CD4-positive, alpha-beta T cell (primary cell): ENCODE measurements at places on chromosomes 1 and 21. TPM values are rescaled to one million over a fixed set of nuclear protein-coding genes. Genes with fewer than 3 reads are reported as not detected.
A peak's percentile ranks its signal among the peaks of the same experiment; 100 is the strongest.

KCNJ6 gene
- total RNA-seq, result not detected

PAQR6 gene
- 3.6 TPM for total RNA-seq

MANEAL gene
- 0.33 TPM for total RNA-seq

LRRC38 gene
- not detected for total RNA-seq

FASLG gene
- 0.11 TPM for total RNA-seq

PADI1 gene
- not detected for total RNA-seq

GRCh38 chr1:230073371-230074035 lies 6.5 kb downstream of the GALNT2 start:
- DNase-seq, result no peak
- H3K27ac ChIP-seq, result no peak overlapping the region
- no peak overlapping the region for H3K4me3 ChIP-seq
- H3K27me3 ChIP-seq, result no peaks in the 10 kb centered on the region

DNA sequence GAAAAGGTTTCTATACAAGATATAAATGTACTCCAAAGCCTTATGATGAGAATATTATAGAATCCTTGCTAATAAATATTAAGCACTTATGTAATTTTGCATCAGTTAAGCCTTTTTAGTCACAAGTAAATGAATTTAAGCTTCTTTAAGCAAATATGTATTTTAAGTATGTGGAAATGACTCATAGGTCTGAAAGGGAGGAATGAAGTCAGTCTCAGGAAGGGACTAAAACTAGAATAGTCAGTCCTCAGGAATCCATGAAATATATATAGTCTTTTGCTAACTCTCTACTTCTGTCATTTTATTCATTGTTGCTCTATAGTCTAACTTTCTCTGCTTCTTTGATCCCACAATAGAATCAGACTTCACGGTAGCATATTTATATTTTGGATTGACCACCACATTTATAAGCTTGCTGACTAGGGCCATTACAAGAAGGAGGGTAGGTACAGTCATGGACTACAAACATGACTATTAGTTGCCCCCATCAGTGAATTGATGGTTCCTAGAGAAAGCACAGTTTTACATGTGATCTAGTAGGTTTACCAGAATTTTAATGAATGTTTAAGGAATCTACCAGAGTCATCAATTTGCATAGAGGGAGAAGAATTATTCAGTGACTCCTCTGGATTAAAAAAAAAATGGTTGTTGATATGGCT lies 20.2 kb upstream of the RABGGTB start:
- no peak for DNase-seq
- H3K27ac ChIP-seq, result no peak overlapping the region
- peaks cover 5% of the 10 kb centered on the region for H3K36me3 ChIP-seq

DNA sequence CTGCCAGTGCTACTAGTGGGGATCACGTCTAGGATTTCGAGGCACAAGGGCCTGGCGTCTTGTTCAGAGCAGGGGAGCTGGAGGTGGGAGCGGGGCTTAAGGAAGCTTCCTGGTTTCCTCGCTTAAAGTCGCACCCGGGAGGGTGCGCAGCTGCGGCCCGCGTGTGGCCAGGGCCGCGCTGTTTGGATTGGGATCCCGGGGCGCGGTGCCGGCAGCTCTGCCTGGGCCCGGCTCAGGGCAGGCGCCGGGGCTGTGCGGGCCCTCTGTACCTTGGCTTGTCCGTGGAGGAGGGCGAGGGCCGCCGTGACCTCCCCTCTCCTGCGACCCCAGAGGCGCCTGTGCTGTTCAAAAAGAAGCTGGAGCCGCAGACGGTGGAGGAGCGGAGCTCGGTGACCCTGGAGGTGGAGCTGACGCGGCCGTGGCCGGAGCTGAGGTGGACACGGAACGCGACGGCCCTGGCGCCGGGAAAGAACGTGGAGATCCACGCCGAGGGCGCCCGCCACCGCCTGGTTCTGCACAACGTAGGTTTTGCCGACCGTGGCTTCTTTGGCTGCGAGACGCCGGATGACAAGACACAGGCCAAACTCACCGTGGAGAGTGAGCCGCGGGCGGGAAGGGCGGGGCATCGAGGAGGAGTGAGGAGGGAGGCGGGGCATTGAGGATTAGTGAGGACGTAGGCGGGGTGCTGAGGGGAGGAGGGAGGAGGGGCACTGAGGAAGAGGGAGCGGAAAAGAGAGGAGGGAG lies 67.8 kb downstream of the OBSCN start:
- peaks cover 27% of the 10 kb centered on the region for H3K4me1 ChIP-seq
- peak; percentile 97 for DNase-seq
- H3K4me3 ChIP-seq, result peak overlapping the region; percentile 75
- no peaks in the 10 kb centered on the region for H3K27me3 ChIP-seq
- peaks cover 10% of the 10 kb centered on the region for H3K36me3 ChIP-seq

GRCh38 chr1:168287237-168287664 lies 6.6 kb downstream of the TBX19 start:
- H3K4me3 ChIP-seq, result no peak overlapping the region
- H3K36me3 ChIP-seq, result no peaks in the 10 kb centered on the region
- DNase-seq, result no peak
- no peaks in the 10 kb centered on the region for H3K27me3 ChIP-seq
- H3K4me1 ChIP-seq, result no peaks in the 10 kb centered on the region
- H3K27ac ChIP-seq, result no peak overlapping the region

DNA sequence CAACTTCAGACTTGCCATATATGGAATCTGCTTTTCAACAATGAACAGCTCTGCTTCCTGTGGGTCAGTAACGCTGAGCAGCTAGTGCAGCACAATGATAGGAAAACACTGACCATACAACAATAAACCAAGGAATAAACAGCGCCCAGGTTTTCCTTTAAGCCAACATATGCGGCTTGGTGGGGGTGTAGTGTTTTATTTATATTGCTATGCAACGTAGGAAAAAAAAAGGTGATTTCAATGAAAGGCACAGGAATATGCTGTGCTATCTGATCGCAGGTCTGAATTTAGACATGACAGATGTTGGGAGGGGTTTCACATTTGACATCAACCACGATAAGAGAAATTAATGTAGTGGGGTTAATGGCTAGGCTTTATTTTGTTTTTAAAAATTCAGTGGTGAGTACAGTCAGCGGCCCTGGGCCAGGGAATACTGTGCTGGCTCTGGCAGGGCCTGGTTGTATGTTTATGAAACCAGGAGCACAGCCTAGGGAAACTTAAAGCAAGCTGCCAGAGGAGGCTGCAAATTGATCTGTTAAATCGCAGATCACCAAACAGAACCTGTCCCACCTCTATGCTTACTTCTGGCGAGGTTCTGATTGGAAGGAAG lies 4.3 kb downstream of the TSPAN2 start:
- no peaks in the 10 kb centered on the region for H3K27me3 ChIP-seq
- no peak for DNase-seq
- peaks cover 38% of the 10 kb centered on the region for H3K4me1 ChIP-seq
- peak overlapping the region; percentile 27 for H3K27ac ChIP-seq

DNA sequence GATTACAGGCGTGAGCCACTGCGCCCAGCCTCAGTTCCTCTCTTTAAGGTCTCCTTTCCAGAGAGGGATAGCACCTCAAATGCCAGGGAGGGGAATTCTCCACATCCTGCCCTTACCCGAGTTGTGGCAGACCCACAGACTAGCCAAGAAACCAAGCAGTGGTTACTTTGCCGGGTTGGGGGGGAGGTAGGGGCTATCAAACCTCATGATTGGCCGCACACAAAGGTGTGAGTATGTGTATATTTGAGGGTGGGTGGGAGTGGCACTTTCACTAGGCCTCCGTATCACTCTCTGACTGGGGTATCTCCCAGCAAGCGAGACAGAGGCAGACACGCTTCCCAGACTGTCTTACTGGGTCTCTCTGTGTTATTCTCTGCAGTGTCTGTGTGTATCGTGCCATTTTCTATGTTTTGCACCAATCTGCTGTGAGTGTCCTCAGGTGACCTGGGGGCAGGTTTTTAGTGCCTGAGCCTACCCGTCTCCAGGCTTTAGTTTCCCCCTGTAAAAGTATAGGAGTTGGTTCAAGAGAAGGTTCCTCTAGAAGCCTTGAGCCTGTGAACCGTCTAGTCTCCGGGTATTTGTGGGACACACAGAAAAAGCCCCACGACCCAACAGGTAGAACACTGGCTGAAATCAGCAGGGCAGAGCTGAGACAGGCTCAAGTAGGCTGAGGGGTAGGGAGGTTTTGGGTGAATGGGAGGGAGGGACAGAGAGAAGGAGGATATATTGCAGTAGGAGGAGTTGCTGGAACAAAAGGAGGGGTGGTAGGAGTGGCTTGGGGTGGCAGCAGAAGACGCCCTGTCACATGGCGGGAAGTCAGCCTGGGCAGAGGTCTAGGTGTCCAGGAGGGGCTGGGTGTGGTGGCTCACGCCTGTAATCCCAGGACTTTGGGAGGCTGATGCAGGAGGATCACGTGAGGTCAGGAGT lies 10.3 kb downstream of the LMNA start:
- H3K4me3 ChIP-seq, result no peak overlapping the region
- no peaks in the 10 kb centered on the region for H3K27me3 ChIP-seq
- H3K27ac ChIP-seq, result peak overlapping the region; percentile 41
- no peaks in the 10 kb centered on the region for H3K36me3 ChIP-seq

DNA sequence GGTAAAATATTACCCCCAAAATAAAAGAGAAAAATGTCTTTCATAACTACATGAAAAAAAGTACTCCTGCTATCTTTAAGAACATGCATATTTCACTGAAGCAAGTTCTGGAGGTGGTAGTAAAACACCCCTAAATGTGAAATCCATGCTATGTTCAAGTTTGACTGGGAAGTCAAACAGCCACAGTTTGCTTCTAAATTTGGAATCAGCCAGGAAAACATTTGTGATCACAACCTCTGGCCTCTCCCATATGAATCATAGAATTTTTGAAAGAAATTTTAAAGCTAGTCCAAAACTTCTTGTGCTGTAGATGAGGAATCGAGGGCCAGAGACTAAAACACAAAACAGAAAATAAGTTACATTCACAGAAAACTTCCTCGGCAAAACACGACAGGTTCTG lies 6.6 kb downstream of the SORT1 start:
- no peak for DNase-seq
- no peak overlapping the region for H3K27ac ChIP-seq
- H3K4me3 ChIP-seq, result no peak overlapping the region
- no peaks in the 10 kb centered on the region for H3K4me1 ChIP-seq
- H3K36me3 ChIP-seq, result no peaks in the 10 kb centered on the region
- H3K27me3 ChIP-seq, result peaks cover 18% of the 10 kb centered on the region

DNA sequence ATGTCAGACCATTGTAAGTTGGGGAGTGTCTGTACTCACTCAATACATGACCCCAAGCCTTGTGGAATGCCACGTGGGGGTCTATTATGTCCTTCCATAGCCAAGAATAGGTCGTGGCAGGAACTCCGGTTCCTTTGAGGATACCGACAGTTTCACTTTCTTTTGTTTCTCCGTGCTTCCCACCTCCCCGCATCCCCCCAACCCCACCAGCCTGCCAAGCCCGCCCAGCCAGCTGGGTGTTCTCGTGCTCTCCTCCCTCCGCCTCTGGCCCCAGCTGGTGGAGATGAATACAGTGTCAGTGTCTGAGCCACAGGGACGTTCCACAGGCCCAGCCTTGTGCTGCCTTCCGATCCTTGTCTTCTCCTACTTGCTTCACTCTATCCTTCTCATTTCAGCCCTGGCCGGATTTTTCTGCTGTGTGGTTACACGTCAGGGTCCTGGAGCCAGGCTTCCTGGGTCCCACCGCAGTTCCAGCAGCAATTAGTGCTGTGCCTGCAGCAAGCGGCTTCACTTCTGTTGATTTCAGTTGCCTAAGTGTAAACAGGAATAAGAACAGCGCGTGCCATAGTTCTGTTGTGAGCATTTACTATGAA lies 4.1 kb upstream of the AGTRAP start:
- peaks cover 62% of the 10 kb centered on the region for H3K4me1 ChIP-seq
- no peak for DNase-seq
- H3K27me3 ChIP-seq, result no peaks in the 10 kb centered on the region
- peak overlapping the region; percentile 42 for H3K4me3 ChIP-seq
- H3K36me3 ChIP-seq, result no peaks in the 10 kb centered on the region

- peaks cover 39% of the 10 kb centered on the region for H3K27me3 ChIP-seq
- no peaks in the 10 kb centered on the region for H3K36me3 ChIP-seq
- no peak for DNase-seq
- no peak overlapping the region for H3K27ac ChIP-seq
Observed at GRCh38 chr1:39673215-39673614, 1.3 kb upstream of the NT5C1A start.

- H3K27ac ChIP-seq, result peak overlapping the region; percentile 89
- no peaks in the 10 kb centered on the region for H3K27me3 ChIP-seq
- DNase-seq, result no peak
- H3K4me1 ChIP-seq, result peaks cover 98% of the 10 kb centered on the region
Observed at GRCh38 chr1:21296509-21297354, 6.5 kb upstream of the ECE1 start.

DNA sequence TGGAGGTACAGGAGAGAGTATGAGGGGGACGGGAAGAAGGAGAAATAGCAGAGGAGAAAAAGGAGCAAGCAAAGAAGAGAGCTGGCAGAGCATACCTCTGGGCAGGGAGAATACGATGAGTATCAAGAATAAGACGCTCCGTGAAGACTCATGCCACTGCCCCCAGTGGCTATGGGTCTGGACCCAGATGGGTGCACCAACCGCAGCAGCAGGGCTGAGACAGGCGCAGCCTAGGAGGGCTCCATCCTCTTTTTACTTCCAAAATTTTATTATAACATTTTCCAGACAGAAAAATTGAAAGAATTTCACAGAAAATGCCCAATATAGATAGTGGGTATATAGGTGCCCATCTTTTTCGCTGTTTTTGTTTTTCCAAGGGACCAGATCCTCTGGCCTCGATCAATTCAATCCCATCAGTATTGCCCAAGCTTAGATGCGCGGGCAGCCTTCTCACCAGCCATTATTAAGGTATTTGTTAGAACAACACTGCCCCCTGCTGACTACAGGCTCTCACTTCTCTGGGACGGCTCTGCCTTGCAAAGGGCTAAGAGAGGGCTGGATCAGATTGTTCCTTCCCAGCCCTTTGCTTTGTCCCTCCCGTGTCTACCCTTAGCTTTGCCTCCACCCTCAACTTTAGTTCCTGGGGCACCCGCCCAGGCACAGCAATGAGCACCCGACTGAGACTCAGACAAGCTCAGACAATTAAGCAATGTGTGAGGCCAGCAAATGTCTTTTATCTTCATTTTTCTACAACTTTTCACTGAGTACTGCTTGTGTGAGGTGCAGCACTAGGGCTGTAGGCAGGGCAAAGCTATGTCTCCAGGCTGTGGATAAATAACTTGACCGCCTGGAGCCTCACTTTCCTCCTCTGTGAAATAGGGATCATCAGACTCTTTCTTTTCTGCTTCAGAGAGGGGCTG lies 17.5 kb upstream of the CAMK1G start:
- no peak overlapping the region for H3K4me3 ChIP-seq
- H3K27me3 ChIP-seq, result no peaks in the 10 kb centered on the region
- peaks cover 8% of the 10 kb centered on the region for H3K4me1 ChIP-seq
- peak; percentile 63 for DNase-seq

GRCh38 chr1:6956488-6957159 lies 171.4 kb downstream of the CAMTA1 start:
- H3K4me3 ChIP-seq, result no peak overlapping the region
- H3K4me1 ChIP-seq, result no peaks in the 10 kb centered on the region
- DNase-seq, result no peak
- H3K27me3 ChIP-seq, result no peaks in the 10 kb centered on the region
- H3K27ac ChIP-seq, result no peak overlapping the region

GRCh38 chr1:205777994-205778393 lies 2.7 kb upstream of the RAB29 start:
- no peaks in the 10 kb centered on the region for H3K27me3 ChIP-seq
- DNase-seq, result no peak
- peaks cover 22% of the 10 kb centered on the region for H3K4me1 ChIP-seq
- no peak overlapping the region for H3K27ac ChIP-seq
- H3K36me3 ChIP-seq, result no peaks in the 10 kb centered on the region

- no peaks in the 10 kb centered on the region for H3K36me3 ChIP-seq
- no peak for DNase-seq
- no peaks in the 10 kb centered on the region for H3K27me3 ChIP-seq
- no peak overlapping the region for H3K4me3 ChIP-seq
- no peaks in the 10 kb centered on the region for H3K4me1 ChIP-seq
Observed at GRCh38 chr1:3215198-3216014, 146.4 kb downstream of the PRDM16 start.

GRCh38 chr1:64864018-64864940 lies 102.1 kb downstream of the JAK1 start:
- peaks cover 82% of the 10 kb centered on the region for H3K36me3 ChIP-seq
- no peak overlapping the region for H3K4me3 ChIP-seq
- peak; percentile 57 for DNase-seq
- H3K27ac ChIP-seq, result no peak overlapping the region
